ENCODE measurements at places on chromosomes 7 and 10.

DNA sequence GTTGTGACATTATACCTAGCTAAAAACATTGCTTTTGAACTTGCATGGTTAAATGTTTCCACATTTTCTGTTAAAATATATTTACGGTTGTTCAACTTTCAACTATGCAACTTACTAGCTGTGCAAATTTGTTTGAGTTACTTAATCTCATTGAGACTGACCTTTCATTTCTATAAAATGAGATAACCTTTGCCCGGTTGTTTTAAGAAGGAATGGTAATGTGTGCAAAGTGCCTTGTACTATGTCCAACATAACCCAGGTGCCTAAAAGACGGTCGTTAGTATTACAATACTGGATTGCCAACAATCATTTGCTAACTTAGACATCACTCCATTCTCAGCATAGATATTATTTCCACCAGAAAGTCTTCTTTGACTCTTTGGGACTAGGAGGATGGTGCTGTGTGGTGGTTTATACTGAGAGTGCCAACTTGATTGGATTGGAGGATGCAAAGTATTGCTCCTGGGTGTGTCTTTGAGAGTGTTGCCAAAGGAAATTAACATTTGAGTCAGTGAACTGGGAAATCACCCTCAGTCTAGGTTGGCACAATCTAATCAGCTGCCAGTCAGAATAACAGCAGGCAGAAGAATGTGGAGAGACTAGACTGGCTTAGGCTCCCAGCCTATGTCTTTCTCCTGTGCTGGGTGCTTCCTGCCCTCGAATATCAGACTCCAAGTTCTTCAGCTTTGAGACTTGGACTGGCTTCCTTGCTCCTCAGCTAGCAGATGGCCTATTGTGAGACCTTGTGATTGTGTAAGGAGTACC lies 85.2 kb upstream of the PDSS1 start:
- DNase-seq: no peak

GRCh38 chr7:44240983-44241510 lies 40.3 kb downstream of the YKT6 start:
- DNase-seq: peak; percentile 81

- DNase-seq: no peak
Observed at GRCh38 chr7:105890290-105890997, 14.0 kb upstream of the ATXN7L1 start.

- DNase-seq: no peak
Observed at GRCh38 chr7:135262623-135263320, 29.1 kb downstream of the STRA8 start.

GRCh38 chr7:50181081-50181480 lies 88.0 kb upstream of the ZPBP start:
- DNase-seq: no peak

DNA sequence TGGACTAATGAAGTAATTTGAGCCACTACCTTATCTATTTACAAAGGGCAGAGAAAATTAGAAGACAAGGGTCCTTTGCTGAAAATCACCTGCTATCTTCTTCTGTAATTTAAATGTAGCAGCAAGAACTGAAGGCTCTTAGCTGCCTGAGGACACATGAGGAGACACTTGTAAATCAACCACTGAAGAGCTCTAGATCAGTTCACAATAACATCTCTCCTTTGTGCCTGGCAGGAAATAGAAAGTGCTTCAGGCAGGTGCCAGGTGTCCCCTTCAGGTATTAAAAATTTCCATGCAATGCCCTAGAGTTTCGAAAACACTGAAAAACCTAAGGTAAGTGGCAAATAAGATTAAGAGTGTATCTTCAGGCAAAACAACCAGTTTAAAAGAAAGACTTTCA lies 474.6 kb downstream of the GRM8 start:
- DNase-seq: no peak

- DNase-seq: no peak
Observed at GRCh38 chr7:77242068-77242467, 42.4 kb upstream of the FGL2 start.

- DNase-seq: no peak
Observed at GRCh38 chr7:151047976-151048815, at the start of gene ASIC3. TSS of gene ASIC3 (plus strand) at chr7:151048531. CDS start at chr7:151048886, 355 bp downstream.

DNA sequence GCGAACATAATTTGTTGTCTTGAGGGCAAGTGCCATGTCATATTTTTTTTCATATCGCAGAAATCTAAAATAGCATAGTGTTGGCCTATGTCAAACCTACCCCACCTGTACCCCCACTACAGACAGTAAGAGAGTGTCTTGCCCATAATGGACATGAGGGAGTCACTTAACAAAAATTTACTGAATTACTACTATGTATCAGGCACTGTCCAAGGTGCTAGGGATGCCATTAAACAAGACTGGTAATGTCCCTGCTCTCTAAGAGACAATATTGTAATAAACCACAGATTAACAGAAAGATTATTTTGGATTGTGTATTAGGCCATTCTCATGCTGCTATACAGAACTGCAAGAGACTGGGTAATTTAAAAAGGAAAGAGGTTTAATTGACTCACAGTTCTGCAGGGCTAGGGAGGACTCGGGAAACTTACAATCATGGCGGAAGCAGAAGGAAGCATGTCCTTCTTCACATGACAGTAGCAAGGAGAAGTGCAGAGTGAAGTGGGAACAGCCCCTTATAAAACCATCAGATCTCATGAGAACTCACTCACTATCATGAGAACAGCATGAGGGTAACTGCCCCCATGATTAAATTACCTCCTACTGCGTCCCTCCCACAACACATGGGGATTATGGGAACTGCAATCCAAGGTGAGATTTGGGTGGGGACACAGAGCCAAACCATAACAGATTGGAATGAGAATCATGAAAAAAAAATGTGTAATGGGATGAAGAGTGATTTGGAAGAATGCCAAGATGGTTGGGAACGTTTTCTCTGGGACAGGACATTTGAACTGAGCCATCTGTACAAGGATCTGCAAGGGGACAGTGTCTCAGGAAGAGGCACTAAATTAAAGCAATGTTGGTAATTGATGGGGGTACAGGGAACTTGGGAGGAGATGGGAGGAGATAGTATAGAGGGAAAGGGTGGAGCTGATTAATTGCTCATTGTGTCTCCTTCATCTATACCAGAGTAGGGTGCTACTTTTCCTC lies 108.5 kb downstream of the FAM107B start:
- DNase-seq: no peak

- no peak for DNase-seq
Observed at GRCh38 chr10:51023636-51024035, 50.7 kb upstream of the PRKG1 start.

- no peak for DNase-seq
Observed at GRCh38 chr7:137006293-137006692, 137.8 kb downstream of the CHRM2 start.

DNA sequence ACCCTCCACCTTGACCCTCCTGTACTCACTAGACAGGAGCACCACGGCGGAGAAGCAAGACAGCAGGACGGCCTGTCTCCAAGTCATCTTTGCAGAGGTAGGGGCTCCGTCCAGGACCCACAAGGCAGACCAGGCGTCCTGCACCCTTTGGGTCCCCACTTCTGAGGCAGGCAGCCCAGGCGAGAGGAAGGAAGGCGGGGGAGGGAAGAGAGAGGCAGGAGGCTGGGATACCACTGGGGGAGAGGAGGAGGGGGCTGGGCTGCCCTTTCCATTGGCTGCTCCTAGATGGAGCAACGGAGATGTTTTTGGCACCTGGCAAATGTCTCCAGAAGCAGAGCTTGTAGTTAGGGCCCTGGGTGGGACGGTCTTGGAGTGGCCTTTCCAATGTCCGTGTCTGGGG lies at the start of gene UCMA:
TSS of gene UCMA (minus strand) at position 203 of the 400 bp plus-strand sequence. CDS start at position 87, 116 bp downstream.
- DNase-seq: no peak

DNA sequence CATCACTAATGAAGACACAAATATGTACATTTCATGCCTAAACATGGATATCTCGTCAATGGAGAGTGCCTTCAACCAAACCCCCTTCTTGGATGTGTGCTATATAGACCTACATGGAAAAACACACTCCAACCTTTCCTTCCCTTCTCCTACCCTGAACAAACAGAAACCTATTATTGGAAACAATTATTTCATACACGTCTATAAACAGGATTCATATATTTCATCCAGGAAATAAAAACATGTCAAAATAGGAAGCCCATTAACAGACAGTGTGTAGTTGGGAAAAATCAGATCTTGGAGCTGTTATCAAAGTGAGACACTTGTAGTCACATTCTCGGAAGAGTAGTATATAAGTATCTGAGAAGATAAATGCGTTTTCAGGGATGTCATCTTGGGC lies 81.1 kb downstream of the NRP1 start:
- DNase-seq: no peak

GRCh38 chr7:80790877-80791276 lies 128.0 kb downstream of the SEMA3C start:
- no peak for DNase-seq

DNA sequence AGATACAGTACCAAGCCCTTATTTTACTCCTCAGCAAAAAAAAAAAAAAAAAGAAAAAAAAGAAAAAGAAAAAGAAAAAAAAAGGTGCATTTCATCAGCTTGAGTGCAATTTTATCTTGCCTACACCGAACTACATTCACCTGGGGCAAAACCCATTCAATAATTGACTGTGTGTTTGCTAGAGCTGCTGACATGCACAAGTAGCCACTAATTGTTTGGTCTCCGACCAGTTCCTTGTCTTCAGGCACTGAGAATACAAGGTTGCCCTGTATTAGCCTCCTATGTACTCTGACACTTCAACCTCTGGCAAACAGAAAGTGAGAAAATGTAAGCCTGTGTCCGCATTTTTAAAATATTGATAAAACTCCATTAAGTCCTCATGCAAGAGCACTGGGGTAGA lies 1579.4 kb upstream of the LRRTM3 start:
- DNase-seq: no peak

DNA sequence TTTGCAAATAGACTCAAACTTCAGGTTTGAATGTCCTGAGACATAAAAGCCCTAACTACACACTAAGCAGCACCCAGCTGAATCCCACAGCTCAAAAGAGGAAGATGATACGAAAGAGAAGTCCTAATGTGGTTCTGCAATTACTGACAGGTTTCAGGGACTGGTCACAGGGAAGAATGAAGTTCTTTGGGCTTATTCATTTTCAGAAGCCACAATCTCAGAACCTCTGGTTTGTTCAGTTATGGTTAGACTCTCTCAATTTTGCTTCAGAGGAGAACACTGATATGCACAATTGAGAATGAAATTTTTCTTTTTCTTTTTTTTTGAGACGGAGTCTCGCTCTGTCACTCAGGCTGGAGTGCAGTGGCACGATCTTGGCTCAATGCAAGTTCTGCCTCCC lies 94.6 kb upstream of the FAM180A start:
- DNase-seq: peak; percentile 70

- no peak for DNase-seq
Observed at GRCh38 chr7:35725280-35725680, 30.3 kb upstream of the HERPUD2 start.

GRCh38 chr7:151078233-151079040 lies 2.2 kb downstream of the FASTK start:
- no peak for DNase-seq

- no peak for DNase-seq
Observed at GRCh38 chr10:116385311-116385710, 42.3 kb upstream of the PNLIPRP3 start.

- DNase-seq: peak; percentile 73
Observed at GRCh38 chr7:142440906-142441411, 183.1 kb upstream of the PRSS58 start.

DNA sequence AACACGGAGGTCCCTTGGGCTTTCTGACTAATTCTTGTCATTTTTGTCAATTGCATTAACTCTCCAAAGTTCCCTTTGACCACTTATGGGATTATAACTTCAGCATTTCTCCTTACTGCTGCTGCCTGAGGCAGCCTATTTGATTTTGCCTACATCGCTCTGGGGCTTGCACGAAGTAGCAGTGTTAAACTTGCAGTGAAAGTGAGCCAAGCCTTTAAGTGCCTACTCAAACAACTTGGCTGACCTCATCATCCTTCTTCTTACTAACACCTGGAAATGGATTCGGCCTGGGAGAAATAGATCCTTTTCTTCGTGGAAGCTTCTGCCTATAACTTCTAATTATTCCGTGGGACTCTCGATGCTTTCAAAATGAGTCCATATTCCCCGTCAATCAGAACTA lies 76.6 kb downstream of the DGKB start:
- DNase-seq: no peak

GRCh38 chr7:11625669-11626068 lies 206.3 kb downstream of the THSD7A start:
- DNase-seq: no peak

DNA sequence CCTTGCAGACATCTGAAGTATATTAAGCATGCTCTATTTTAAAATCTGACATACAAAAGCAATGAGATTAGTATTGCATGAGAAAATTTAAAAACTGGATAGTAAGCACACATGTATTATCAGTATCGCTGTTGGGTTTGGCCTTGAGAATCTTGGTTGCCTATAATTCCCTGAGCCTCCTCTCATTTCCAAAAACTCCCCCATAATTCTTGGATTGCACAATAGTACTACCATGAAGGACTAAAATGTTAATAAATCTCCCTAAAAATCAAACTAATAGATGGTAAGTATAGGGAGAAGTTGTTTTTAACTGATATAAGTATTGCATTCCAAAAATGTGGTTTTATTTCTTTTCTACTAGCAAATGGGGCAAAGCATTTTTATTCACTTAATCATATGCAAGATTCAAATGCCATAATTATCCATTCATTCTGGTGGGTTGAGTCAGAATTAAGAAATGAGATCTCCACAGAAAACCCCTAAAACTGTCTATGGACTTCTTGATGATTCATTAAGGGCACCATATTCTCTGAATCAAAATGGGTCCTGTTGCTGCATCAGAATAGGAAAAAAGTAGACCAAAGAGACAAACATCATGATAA lies 10.3 kb upstream of the VIM start:
- DNase-seq: no peak

DNA sequence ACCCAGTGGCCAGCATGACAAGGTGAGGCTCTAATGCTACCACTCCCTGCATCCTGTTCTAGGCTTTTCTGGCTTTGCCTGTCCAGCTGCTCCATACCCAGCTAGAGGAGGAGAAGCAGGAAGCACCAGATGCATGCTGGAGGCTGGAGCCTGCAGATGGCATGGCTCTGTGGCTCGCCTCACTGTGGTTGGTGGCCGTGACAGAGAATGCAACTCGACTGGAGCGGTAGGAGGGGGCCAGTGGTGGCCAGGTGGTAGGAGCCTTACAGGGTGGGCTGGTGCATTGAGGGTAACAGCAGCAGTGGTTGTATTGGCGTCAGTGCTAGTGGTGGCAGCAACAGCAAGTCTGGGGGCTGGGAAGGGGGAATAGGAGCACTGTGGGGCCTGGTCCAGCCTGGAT lies 128.6 kb downstream of the ZNF248 start:
- no peak for DNase-seq

DNA sequence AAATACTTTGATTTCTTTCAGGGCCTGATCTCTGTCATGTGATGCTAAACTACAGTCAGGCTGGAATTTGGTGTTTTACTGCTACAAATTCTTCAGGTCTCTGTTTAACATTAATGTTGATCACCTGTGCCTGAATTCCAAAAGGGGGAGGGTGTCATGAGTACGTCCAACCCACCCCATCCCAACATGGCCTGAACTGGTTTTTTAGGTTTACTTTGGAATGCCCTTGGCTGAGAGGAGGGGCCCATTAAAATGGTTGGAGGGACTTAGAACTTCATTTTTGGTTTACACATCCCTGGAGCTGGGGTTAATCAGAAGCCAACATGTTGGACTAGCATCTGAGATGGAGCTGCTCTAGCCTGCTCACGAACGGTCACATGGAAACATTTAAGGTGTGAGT lies 60.8 kb upstream of the CFAP46 start:
- no peak for DNase-seq

Data from MV-4-11 (cell line).